ENCODE measurements at places on chromosomes 3 and 15.

DNA sequence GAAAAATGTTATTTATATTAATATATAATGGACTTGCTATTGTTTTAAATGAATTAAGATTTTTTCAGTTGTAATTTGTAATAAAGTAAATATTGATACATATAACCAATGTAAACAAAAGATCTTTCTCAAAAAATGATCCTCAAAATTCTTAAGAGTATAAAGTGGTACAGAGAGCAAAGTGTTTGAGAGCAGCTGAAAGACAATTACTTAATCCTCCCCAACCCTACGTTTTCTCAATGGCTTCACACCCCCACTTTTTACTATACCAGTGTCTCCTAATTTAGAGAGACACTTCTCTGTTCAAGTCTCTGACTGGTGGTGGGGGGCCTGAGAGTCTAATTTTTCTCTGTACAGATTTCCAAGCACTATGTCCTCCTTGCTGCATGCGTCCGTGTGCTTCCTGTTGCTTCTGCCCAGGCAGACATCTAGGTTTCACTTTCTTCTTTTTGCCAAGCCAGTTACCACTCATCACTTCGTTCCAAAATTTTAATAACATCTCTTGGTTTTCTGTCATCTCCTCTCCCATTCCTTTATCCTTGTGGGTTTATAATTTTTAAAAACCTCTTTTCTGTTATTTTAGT, 276.3 kb upstream of the DNAJC19 start:
- peak; percentile 15 for DNase-seq

GRCh38 chr3:25430935-25431770, 3.1 kb downstream of the RARB start:
- no peak for DNase-seq

DNA sequence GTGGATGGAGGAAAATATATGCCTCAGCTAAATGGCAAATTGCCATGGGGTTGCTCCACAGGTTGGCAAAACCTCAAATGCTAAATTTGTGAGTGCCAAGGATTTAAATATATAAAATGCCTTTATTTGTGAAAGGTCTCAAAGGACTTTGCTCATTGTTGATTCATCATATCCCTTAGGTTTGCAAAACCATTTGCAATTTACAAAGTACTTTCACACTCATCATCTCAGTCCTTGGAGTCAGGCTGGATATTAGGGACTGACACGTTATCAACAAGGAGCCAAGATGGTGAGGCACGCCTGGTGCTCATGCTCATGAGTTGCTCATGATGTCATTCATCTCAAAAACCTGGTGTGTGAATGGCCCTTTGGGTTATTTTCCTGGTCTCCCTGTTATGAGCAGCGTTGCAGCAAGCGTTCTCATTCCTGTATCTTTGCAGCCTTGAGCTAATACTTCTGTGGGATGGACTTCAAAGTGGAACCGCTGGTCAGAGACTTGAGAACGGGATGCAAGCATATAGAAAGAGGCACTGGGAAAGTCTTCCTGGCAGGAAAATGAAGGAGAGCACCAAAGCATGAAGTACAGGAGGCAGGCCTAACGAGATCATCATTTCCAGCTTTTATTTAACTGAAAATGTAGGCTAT, 66.0 kb downstream of the MYO1E start:
- DNase-seq: no peak

GRCh38 chr3:38131621-38132369, 5.1 kb downstream of the ACAA1 start:
- DNase-seq: peak; percentile 27

GRCh38 chr3:93994056-93994455, 14.1 kb downstream of the ARL13B start:
- DNase-seq: no peak

- DNase-seq: no peak
Observed at GRCh38 chr3:185508335-185508991, 9.6 kb upstream of the TMEM41A start.

DNA sequence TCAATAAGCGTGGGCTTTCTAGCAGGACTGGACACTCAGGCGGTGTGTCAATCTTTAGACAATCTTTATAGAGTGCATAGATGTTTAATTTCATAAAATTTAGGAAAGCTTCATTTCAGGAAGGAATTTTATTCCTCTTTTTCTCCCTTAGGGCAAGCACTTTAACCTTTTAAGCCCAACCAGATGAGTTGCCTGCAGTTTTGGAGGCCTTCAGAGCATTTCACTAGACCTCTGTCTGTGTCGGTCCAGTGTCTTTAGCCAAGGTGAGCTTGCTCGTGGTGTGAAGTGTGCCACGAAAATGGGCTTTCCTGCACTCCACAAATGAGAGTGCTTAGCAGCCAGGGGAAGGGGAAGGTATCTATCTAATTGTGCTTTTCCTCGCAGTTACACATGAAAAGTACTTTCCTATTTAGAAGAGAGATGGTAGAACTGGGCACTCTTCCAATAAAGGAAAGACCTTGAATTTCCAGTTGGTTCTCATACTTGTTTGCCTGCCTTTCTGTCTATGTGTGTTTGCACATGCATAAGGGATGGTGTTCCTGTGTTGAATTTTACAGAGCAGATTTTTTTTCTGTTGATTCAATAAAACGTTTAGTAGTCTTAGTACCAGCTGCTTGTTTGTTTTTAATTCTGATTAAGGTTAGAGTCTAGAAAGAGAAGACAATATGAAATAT, 53.6 kb downstream of the FEZF2 start:
- no peak for DNase-seq

Data from ACHN (cell line).